Stimulated activated CD4-positive, alpha-beta T cell treated with anti-CD3 and anti-CD28 coated beads, TNF-alpha, amount 100 ng/mL, for 24 hours (primary cell): ENCODE measurements at places on chromosomes 3 and 15.

- no peak for DNase-seq
Measured at GRCh38 chr15:25501828-25502446, 63.1 kb upstream of the UBE3A start.

DNA sequence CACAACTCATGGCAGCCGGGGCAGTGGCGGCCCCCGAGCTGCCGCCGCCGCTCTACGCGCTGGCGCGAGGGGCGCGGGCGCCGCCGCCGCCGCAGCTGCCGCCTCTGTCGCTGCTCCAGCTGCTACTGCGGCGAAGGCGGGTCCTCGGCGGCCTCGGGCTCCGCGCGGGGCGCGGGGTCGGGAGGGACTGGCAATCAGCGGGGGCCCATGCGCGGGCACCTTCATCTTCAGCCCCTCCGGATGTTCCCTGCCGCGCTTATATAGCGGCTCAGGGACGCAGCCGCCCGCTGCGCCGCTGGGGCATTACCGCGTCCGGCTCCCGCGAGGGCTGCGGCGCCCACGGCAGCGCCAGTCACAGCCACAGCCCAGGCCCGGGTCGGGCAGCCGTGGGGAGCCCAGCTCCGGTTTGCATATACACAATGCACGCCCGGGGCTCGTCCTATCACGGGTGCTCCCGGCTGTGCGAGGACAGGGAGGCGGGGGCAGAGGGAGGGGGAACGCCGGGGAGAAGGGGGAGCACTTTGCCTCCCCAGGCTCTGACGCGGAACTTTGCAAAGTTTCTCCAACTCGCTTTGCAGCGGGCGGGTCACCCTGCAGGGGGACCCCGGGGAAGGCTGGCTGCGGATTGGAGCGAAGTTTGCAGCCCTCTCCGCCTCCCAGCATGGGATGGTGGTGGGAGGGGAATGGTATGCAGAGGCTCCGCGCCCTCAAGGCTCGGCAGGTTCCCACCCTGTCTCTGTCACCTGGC, at the start of gene VGLL3:
VGLL3 (minus strand) TSS at position 416 of the 748 bp plus-strand sequence; CDS start at position 10, 406 bp downstream.
- DNase-seq = no peak

- no peak for DNase-seq
Measured at GRCh38 chr3:72427624-72428023, 420.6 kb downstream of the SHQ1 start.

GRCh38 chr3:71310980-71311660, 272.4 kb downstream of the FOXP1 start:
- no peak for DNase-seq

DNA sequence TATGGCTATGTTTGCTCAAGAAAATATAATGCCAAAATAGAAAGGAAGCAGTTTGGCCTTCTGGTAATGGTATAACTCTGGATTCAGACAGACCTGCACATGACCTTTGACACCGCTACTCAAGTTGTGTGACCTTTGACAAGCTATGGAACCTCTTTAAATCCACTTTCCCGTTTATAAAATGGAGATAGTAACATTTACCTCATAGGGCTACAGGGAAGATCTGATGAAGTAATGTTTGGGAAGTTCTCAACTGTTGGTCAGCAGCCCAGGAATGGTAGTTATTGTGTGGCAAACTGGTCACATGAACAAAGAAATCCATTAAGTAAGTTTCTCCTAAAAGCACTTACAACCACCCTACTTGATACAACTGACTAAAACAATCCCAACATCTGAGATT, 95.1 kb upstream of the PHLDB2 start:
- no peak for DNase-seq

GRCh38 chr3:148990236-148990635, 1.1 kb upstream of the GYG1 start:
- no peak for DNase-seq

- no peak for DNase-seq
Measured at GRCh38 chr15:90126596-90127435, 24.5 kb upstream of the IDH2 start.

GRCh38 chr15:37098468-37099318, 1.7 kb downstream of the MEIS2 start:
- no peak for DNase-seq

DNA sequence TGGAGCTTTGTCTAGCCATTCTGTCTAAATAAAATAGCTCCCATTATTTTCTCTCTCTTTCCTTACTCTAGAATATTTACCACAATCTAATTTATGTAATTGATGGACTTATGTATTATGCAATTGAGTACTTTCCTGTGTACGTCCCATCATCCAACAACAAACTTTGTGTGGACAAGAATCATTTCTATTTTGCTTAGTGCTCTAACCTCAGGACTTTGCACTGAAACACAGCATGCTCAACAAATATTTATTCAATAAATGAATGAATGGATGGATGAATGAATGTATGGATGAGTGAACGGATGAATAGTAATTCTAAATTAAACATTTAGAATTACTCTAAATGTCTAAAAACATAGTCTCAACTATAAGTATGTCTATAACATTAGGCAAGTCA, 115.2 kb upstream of the RORA start:
- DNase-seq = no peak

DNA sequence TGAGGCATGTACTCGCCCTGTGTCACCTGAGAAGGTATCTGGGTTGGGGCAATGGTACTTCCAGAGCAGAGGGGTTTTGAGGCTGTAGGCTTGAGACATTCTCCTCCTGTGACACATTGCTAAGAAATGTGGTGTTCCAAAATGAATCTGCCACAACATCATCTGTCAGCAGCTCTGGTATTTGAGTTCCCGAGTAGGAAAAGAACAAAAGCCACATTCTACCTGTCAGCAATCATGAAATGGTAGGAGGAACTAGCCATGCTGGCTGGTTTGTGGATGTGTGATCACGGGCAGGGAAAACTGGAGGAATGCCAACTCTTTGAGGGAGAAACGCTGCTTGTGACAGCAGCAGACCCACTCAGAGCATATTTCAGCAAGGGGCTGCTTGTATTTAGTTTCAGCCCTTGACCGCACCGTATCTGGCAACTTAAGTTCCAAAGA, 579.4 kb upstream of the TBL1XR1 start:
- DNase-seq = no peak

DNA sequence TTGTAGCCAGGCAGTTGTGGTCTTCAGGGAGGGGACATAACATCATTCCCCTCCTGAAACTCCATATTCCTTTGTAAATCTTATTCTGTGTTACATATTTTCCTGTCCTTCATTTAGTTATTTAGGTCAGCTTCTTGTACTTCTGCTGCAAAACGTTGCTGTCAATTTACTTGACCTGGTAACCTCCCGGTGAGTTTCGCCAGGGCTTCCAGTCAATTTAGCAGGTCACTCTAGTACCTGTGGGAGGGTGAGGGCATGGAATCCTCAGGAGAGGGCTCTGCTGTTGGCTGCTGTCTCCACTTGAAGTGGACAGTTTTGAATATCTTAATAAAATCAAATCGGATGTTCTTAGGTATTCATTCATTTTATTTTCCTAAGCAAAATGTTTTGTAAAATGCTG, 29.6 kb downstream of the FNDC3B start:
- no peak for DNase-seq

DNA sequence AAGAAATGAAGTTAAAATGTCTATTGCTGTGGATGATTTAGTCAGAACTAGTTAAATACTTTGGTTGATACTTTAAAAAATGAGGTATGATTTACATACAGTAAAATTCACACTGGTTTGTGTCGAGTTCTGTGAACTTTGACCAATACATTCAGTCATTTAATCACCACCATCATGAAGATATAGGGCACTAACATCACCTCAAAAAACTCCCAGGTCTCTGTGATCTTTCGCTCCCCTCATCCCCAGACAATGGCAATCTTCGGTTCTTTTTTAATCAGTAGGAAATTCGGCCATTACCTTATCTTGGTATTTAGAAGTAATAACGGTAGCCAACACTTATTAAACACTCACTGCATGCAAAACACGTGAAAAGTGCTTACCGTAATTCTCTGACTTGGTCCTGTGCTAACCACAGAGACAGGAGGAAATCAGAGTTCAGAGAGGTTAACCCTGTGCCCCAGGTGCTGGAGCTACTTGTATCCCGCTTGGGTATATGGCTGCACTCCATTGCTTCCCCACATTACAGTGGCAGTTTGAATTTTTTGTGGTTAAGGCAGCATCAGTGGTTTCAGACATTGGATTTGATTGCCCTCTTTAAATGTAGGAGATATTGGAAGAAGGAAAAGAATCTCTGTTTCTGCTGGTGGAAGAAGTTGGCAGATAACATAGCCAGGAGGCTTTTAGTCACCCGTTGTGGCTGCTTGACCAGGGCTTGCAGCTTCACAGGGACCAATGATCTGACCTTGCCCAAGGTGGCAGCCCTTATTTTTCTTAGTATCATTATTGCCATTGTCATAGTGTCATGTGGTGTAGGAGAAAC, 4.2 kb downstream of the PLCL2 start:
- no peak for DNase-seq

DNA sequence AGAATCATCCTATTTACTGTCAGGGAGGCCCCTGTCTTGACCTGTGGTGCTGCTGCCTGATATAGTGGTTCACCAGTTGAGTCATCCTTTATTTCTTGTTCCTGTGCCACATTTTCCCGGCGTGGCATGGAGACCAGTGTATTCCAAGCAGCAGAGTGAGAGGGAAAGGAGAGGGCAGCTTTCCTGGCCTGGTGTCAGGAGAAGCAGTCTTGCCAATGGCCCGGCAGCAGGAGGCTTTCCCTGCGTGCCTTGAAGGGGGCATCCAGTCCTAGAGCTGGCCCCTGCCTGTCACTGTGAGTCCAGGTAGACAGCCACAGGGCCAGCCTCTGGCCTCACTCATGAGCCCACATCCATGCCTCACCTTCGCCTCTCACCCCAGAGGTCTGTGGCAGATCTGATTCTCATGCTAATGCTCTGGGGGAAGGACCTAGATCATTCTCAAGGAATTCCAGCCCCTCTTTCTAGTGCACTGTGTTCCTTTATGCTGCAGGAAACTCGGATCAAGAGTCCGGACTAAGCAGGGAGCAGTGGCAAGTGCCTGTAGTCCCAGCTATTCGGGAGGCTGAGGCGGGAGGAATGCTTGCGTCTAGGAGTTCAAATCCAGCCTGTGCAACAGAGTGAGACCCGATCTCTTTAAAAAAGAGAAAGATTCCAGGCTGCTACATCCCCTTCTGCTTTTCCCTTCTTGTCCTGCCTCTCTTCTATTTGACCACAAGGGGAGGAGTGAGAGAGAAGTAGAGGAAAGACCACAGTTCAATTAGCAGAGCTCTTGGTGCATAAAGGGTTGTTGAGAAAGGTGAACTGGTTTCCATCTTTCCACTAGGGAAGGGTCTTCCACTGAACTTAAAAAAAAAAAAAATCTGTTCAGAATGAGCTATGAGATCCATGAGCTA, 66.8 kb upstream of the HACD2 start:
- DNase-seq = no peak

DNA sequence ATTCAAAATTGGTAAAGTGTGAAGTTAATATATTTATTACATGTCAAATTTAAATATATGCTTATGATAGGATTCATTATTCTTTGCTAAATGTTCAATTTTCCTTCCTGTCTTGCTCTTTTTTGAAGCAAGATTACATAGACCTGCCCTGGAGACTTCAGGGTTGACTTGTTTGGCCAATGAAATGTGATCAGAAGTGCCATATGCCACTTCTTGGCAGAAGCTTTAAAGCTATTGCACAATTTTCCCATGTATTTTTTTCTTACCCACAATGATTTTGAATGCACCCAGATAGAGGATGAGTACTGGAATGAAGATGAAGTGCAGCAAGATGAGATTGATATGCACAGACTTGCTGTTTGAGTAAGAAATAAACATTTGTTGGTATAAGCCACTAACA, 406.3 kb upstream of the BCHE start:
- DNase-seq = no peak

- no peak for DNase-seq
Measured at GRCh38 chr3:12371525-12372140, 82.8 kb downstream of the PPARG start.

DNA sequence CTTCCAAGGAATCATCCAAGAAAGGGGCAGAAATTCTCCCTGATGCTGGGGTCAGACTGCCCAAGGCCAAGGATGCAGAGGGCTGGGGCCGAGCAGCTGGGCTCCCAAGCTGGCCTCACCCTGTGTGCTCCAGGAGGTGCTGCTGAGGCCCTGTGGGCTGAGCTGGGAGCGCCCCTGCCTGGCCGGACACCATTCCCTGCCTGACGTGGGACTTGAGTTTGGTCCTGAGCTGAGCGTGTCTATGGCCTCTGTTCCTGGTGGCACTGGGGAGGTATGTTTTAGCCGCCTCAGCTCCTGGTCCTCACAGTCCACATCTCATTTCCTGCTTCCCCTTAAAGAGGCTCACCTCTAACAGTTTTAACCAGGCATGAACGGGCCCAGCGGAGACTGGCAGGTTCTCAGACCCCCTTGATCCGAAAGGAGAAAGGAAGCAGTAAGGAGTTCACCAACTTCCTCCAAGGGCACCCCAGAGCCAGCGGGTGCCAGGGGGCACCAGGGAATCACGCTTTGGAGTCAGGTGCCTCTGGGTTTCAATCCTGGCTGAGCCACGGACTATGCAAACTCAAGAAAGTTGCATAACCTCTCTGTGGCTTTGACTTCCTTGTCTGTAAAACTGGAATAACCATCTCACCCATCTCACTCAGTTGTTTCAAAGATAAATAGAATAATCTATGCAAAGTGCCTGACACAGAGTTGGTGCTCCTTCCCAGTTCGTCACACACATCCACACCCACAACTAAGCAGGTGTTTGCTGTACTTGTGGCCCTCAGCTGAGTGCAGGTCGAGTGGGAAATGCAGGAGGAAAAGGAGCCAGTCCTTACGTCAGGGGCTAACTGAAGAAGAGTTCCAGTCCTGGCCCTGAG, 48.6 kb downstream of the SLC12A8 start:
- DNase-seq = no peak
